ENCODE measurements at places on chromosomes 4 and X.

- ATAC-seq = no peak
These were observed 28.0 kb downstream of the DMD start for GRCh38 chrX:33183361-33183760.

DNA sequence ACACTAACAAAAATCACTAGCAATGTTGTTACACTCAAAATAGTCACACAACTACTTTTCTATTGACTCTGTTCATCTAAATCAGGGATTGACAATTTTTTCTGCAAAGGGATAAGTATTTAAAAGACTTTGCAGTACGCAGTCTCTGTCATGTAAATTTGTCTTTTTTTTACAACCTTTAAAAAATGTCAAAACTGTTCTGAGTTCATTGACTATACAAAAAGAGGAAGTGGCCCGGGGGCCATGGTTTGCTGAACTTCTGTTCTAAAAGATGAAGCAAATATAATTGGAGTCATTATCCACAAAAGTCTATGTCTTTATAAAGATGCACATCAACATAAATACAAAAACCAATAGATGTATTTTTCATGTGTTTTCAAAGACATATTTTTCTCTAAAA lies 1310.3 kb downstream of the RPA4 start:
- no peak for ATAC-seq

- ATAC-seq = no peak
These were observed 121.7 kb downstream of the TEX13A start for GRCh38 chrX:105098812-105099211.

DNA sequence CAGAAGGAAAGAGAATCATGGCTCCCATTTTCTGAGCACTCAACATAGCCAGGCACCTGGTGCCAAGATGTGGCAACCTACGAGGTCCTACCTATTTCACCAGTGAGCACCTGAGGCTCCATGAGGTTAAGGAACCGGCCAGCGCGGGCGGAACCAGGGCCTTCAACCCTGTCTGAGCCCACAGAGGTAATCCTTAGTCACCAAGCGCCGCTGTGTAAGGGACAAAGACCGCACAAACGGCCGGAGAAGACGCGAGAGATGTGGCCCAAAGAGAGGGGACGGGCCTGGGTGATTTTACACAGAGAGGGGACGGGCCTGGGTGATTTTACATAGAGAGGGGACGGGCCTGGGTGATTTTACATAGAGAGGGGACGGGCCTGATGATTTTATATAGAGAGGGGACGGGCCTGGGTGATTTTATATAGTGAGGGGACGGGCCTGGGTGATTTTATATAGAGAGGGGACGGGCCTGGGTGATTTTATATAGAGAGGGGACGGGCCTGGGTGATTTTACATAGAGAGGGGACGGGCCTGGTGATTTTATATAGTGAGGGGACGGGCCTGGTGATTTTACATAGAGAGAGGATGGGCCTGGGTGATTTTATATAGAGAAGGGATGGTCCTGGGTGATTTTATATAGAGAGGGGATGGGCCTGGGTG lies 114.2 kb downstream of the SMIM20 start:
- ATAC-seq = no peak

DNA sequence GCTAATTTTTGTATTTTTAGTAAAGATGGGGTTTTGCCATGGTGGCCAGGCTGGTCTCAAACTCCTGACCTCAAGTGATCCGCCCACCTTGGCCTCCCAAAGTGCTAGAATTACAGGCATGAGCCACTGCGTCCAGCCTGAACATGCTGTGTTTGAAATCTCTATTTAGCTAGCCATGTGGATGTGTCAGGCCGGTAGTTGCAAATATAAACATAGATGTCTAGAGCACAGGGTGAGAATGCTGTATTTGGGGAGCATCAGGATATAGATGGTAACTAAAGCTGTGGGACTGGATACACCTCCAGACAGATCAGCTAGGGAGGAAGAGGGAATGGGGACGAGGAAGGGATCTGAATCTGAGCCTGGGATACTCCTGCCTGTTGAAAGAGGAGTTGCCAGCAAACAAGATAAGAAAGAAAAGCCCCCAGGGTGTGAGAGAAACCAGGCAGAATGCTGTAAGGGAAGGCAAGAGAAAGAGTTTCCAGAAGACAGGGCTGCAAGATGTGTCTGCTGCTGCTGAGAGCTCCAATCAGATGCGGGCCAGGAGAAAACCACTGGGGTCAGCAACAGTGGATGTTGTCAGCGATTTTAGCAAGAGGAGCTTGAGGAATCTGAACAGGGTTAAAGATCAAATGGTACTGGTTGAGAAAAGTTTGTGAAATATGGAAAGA lies 177.4 kb downstream of the PALLD start:
- no peak for ATAC-seq

DNA sequence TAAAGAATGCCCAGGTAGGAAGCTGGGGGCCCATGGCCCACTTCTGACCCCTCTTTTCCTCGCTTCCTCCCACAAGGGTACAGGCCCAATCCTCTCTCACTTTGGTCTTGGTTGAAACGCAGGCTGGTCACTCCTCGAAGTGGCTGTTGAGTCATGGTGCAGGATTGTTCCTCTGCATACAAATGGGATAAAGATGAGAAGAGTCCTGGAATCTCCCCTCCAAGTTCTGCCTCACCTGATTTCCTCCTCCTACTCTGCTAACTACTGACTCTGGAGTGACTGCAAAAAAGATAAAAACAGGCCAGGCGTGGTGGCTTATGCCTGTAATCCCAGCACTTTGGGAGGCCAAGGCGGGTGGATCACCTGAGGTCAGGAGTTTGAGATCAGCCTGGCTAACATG lies 1.7 kb downstream of the WDR45 start:
- ATAC-seq = no peak

DNA sequence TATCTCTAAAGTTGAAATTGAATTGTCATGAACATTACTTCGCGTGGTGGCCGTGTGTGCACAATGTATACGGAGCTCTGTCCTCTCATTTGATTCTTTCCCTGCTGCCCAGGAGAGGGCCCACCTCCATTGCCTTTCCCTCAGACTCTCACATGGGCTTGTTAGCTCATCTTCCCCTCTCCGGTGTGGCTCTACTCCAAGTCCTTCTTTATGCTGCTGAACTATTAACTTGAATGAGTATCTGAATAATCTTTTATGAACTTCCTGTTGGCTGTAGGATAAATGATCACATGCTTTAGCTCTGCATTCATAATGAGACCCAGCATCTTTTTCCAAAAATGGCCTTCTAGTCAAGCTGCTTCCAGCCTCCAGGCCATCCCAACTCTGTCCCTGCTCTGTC lies 68.8 kb upstream of the CLNK start:
- no peak for ATAC-seq

- ATAC-seq = no peak
These were observed 575.9 kb downstream of the MID1IP1 start for GRCh38 chrX:39377157-39377556.

Data from esophagus mucosa (tissue), 1 donor.